ENCODE measurements at places on chromosomes 5 and 9.

- no peak for DNase-seq
Measured at GRCh38 chr5:169173372-169173771, 127.6 kb downstream of the SLIT3 start.

- no peak for DNase-seq
Measured at GRCh38 chr9:33300546-33300945, 10.2 kb downstream of the NFX1 start.

- DNase-seq: no peak
Measured at GRCh38 chr9:90287567-90288274, 354.9 kb downstream of the DIRAS2 start.

DNA sequence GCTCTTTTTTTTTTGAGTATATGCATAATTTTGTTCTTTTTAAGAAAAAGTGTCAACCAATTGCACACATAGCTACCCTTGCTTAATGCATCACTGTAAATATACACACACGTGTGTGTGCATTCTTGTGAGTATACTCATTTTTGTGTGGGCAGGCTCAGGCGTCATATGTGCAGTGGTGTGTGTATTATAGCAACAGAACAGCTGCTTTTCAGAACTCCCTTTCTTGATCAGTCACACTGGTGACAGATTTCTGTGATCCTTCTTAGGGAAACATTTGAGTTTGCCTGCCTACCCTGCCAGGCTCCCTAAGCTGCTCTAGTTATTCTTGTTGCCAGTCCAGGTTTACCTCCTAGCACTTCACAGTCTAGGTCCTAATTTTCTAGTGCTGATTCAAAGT lies 287.0 kb upstream of the SEMA6A start:
- no peak for DNase-seq

DNA sequence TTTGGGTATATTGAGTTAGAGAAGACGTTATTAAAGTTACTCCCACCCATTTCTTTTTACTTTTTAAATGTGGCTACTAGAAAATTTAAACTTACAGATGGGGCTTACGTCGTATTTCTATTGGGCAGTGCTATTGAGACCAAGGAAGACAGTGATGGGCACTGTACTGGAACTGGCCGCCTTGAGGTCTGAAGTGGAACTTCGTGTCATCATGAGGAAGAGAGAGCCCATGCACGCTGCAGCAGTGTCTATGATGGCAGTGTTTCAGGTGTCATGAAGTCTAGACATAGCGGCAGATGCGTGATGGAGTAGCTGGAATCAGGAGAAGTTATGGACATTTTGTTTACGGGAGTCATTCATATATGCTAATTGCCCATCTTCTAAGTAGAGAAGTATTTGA lies 143.7 kb downstream of the LRRC70 start:
- no peak for DNase-seq

DNA sequence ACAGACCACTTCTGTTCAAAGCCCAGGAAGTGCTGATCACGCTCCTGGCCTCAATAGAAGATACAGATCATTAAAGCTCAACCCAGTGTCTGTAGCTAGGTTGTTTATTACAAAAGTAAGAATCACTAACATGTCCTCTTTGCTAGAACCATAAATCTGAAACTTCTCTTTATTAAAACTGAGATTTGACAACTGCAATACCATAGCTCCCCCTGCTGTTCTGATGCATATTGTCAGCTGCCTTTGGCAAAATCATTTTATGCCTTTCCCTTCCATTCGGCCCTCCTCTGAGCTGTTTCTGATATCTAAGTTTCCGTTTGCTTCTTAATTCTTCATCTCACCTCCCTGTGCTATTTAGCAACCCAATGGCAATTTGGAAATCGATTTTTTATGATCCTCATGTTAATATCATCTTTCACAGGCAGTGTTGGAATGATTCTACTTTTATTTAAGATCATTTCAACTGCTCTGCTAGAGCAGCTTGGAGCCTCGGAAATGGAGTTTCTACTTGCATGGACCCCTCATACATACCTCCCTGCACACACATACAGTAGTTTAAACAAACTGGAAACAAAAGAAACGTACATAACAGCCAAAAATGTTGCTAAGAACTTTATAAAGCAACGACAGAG lies 998.8 kb downstream of the MAT2B start:
- DNase-seq: peak; percentile 13
